H9 (cell line): ENCODE measurements at places on chromosomes 5 and 9.

GRCh38 chr9:98807814-98808195, 335 bp downstream of the GALNT12 start:
- no peak for DNase-seq
- no peak overlapping the region for H3K27ac ChIP-seq
- H3K4me1 ChIP-seq = no peaks in the 10 kb centered on the region; the same call in 1 of the 2 replicates
- peak overlapping the region; percentile 87 for H3K4me3 ChIP-seq

- no peaks in the 10 kb centered on the region for H3K36me3 ChIP-seq
- no peaks in the 10 kb centered on the region for H3K27me3 ChIP-seq
- no peak overlapping the region for H3K27ac ChIP-seq
- no peak overlapping the region for H3K4me3 ChIP-seq
Observed at GRCh38 chr5:162995568-162995967, 441.8 kb upstream of the CCNG1 start.

DNA sequence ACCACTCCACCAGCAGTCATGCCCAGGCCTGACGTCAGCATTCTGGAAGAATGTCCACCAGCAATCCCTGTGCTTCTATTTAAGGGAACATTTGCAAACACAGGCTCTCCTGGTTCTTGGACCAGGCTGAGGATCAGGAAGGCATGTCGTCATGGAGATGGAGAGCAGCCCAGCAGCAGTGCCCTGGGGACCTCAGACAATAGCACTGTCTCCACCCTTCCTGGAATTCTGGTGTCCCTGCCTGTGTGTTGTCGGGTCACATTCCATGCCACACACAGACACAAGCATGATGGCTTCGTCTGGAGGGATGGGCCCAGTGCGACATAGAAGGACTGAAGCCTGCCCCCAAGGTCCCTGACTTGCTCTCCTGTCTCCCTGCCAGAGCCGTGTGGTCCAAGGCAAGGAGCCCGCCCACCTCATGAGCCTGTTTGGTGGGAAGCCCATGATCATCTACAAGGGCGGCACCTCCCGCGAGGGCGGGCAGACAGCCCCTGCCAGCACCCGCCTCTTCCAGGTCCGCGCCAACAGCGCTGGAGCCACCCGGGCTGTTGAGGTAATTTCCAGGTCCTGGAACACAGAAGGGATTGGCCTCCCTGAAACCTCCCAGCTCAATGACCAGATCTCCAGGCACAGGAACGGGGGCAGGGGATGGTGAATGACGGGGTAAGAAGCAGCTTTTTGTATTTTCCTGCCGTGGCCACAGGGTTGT, 43.8 kb downstream of the STOM start:
- no peak overlapping the region for H3K4me3 ChIP-seq
- H3K4me1 ChIP-seq = no peaks in the 10 kb centered on the region
- H3K27me3 ChIP-seq = no peaks in the 10 kb centered on the region
- DNase-seq = no peak
- peaks cover 9% of the 10 kb centered on the region for H3K36me3 ChIP-seq

- no peaks in the 10 kb centered on the region for H3K27me3 ChIP-seq
- no peak overlapping the region for H3K4me3 ChIP-seq
- peaks cover 7% of the 10 kb centered on the region for H3K4me1 ChIP-seq
- DNase-seq = no peak
Observed at GRCh38 chr5:5542654-5543053, 120.2 kb downstream of the ICE1 start.

DNA sequence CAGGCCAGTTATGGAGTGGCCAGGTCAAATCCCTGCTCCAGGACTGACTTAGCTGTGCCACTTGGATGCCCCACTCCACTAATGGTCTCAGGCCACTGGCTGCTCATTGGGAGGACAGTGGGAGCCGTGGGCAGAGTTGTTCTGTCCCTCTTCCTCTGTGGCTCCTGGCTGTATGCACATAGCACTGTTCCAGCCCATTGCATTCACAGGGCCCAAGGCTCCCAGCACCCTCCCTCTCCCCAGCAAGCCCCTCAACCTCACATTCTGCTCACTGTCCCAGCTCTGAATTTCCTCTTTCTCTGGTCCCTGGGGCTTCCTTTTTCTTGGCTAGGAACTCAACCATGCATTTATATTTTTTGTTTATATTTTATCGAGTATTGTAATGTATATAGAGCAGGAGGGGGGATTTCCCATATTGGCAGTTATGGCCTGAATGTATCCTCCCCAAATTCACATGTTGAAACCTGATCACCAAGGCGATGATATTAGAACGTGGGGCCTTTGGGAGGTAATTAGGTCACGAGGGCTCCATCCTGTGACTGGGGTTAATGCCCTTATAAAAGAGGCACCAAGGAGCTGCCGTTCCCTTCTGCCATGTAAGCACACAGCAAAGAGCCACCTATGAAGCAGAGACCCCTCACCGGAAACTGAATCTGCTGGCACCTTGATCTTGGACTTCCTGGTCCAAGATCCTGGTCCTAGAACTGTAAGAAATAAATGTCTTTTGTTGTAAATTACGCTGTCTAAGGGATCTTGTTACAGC, 17.0 kb upstream of the MVB12B start:
- no peak overlapping the region for H3K27ac ChIP-seq
- no peaks in the 10 kb centered on the region for H3K4me1 ChIP-seq

GRCh38 chr9:18350036-18350435, 123.9 kb upstream of the ADAMTSL1 start:
- no peaks in the 10 kb centered on the region for H3K4me1 ChIP-seq
- no peak overlapping the region for H3K4me3 ChIP-seq
- DNase-seq = no peak
- H3K36me3 ChIP-seq = no peaks in the 10 kb centered on the region

GRCh38 chr5:158431369-158432029, 572.6 kb upstream of the CLINT1 start:
- H3K27me3 ChIP-seq = no peaks in the 10 kb centered on the region
- DNase-seq = no peak
- no peak overlapping the region for H3K4me3 ChIP-seq
- no peak overlapping the region for H3K27ac ChIP-seq

DNA sequence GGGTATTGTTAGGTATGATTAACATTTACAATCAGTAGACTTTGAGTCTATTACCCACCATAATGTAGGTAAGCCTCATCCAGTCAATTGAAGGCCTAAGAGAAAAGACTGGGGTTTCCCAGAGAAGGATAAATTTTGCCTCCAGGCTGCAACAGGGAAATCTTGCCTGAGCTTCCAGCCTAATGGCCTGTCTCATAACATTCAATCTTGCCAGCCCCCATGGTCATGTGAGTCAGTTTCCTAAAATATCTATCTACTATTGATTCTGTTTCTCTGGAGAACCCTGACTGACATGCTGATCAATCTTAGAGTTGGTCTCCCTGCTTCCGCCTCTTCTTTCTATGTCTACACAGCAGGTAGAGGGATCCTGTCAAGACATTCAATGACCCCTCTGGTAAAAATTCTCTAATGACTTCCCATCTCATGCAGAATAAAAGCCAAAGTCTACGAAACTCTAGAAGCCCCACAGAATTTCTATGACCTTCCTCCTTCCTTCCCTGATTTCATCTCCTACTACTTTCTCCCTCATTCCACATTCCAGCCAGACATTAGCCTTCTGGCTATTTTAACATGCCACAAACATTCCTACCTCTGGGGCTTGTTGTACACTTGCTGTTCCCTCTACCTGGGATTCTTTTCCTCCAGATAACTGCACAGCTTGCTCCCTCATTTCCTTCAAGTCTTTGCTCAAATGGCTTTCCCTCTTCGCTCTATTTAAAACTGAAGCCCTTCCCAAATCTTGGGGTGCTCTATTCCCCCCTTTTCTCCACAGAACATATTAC, 60.2 kb downstream of the FBXW11 start:
- no peaks in the 10 kb centered on the region for H3K4me1 ChIP-seq
- no peaks in the 10 kb centered on the region; the same call in 1 of the 2 replicates for H3K36me3 ChIP-seq
- DNase-seq = no peak
- H3K27ac ChIP-seq = no peak overlapping the region
- no peak overlapping the region for H3K4me3 ChIP-seq
- H3K27me3 ChIP-seq = no peaks in the 10 kb centered on the region

DNA sequence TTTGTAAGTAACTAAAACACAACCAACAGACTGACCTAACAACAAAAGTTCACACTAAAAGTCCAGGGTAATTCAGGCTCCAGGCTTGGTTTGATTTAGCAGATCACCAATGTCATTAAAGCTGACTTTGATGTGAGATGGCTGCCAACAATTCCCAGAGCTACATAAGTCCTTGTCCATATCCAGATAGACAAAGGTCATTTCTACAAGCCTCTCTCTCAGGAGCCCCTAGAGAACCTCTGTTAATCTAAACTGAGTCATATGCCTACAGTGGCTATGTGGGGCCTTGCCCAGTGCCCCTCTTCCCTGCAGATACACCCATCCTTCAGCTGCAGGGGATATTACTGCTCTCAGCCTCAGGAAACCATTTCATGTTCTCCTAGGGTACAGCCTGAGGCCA, 18.2 kb upstream of the ANP32B start:
- H3K4me3 ChIP-seq = no peak overlapping the region
- no peak overlapping the region for H3K27ac ChIP-seq
- no peak for DNase-seq
- H3K27me3 ChIP-seq = peaks cover 2% of the 10 kb centered on the region; the same call in 1 of the 2 replicates
- no peaks in the 10 kb centered on the region for H3K36me3 ChIP-seq
- H3K4me1 ChIP-seq = no peaks in the 10 kb centered on the region

- H3K27ac ChIP-seq = no peak overlapping the region
- H3K27me3 ChIP-seq = no peaks in the 10 kb centered on the region
- no peak overlapping the region for H3K4me3 ChIP-seq
- no peaks in the 10 kb centered on the region for H3K4me1 ChIP-seq
- DNase-seq = no peak
- no peaks in the 10 kb centered on the region for H3K36me3 ChIP-seq
Observed at GRCh38 chr5:932628-933250, 40.1 kb downstream of the TRIP13 start.

DNA sequence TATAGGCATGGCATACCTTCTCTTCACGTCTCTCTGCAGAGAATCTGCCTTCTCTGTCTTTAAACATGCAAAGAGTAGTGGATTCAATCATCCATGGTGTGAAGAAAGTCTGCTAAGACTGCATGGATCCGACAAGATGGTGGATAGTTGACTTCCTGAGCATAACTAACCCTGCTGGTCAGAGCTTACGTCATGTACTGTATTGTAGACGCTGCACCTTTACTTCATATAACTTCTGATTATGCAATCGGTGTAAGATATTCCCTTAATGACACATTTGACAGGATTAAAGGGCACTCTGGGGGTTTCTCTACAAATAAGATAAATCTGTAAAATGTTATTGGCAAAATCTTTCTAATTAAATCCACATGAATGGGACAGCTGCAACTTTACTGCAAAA, 240.3 kb upstream of the NREP start:
- no peak for DNase-seq
- H3K27me3 ChIP-seq = no peaks in the 10 kb centered on the region
- no peak overlapping the region for H3K4me3 ChIP-seq
- no peak overlapping the region for H3K27ac ChIP-seq
- H3K4me1 ChIP-seq = no peaks in the 10 kb centered on the region

DNA sequence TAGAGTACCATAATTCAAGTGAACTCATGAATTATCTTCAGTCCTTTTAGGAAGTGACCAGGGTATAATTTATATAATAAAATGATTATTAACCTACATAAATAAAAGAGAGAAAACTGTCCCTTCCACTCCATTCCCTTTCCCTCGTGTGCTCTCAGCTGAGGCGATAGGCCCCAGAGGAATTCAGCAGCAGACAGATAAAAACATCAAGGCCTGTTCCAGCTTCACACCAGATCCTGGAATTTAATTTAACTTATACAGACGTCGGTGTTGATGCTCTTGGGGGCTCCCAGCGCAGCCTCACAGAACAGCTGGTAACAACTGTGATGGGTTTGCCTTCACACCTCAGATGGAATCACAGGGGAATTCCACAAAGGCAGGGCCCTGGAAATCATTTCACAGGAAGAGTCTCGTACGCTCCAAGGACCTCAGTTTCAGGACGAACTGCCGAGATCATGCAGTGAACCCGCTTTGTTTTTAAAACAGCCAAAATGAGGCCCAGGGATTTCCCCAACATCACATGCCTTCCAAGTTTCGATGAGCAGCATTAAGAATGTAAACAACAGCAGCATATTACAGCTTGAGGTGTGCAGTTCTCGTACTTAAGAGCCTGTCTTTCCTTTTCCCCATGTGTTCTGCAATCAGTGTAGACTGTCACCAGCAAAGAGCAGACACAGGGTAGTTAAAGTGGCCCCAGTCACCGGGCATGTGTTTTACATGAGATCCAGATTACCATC, 73.6 kb upstream of the ALDH1B1 start:
- H3K27me3 ChIP-seq = no peaks in the 10 kb centered on the region
- H3K36me3 ChIP-seq = peaks cover 3% of the 10 kb centered on the region; the same call in 1 of the 3 replicates
- DNase-seq = no peak
- H3K4me3 ChIP-seq = no peak overlapping the region
- no peaks in the 10 kb centered on the region for H3K4me1 ChIP-seq

DNA sequence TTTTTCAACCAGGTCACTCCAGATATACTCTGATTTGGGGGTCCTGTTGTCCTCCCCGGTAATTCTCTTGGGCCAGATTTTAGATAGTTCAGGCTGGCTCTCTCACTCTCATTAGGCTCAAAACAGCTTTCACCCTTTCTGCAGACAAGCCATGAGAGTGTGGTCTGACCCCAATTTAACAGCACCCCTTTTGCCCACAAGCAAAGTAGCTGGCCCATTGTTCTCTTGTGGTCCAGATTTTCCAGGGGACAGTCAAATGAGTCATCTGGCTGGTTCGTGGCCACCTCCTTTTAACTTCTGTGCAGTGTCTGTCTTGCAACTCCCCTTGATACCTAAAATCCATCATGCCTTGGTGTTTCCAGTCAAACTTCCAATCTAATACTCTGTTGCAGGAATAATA, 16.5 kb downstream of the BHMT2 start:
- no peak overlapping the region for H3K27ac ChIP-seq
- no peaks in the 10 kb centered on the region for H3K27me3 ChIP-seq
- H3K36me3 ChIP-seq = no peaks in the 10 kb centered on the region
- no peaks in the 10 kb centered on the region for H3K4me1 ChIP-seq
- no peak overlapping the region for H3K4me3 ChIP-seq
- no peak for DNase-seq

- no peak overlapping the region for H3K27ac ChIP-seq
- H3K36me3 ChIP-seq = no peaks in the 10 kb centered on the region
- no peaks in the 10 kb centered on the region for H3K4me1 ChIP-seq
- no peaks in the 10 kb centered on the region for H3K27me3 ChIP-seq
Observed at GRCh38 chr9:2936221-2936620, 92.3 kb upstream of the PUM3 start.

DNA sequence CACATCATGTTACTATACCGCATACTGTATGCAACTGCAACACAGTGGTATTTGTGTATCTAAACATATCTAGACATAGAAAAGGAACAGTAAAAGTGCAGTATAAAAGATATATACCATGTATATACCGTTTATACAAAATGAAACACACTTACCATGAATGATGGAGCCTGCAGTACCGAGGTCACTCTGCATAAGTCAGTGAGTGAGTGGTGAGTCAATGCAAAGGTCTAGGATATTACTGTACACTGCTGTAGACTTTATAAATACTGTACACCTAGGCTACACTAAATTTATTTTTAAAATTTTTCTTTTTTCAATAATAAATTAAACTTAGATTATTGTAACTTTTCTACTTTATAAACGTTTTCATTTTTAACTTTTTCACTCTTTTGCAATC, 29.3 kb downstream of the PRELID2 start:
- no peak overlapping the region for H3K27ac ChIP-seq
- no peaks in the 10 kb centered on the region for H3K36me3 ChIP-seq
- no peaks in the 10 kb centered on the region for H3K27me3 ChIP-seq
- no peak for DNase-seq
- no peaks in the 10 kb centered on the region for H3K4me1 ChIP-seq
- no peak overlapping the region for H3K4me3 ChIP-seq
